ENCODE measurements at places on chromosomes 11 and 22.
A peak's percentile ranks its signal among the peaks of the same experiment; 100 is the strongest.

GRCh38 chr11:64608046-64608445 is 17.0 kb downstream of the SLC22A12 start:
- no peak for DNase-seq

DNA sequence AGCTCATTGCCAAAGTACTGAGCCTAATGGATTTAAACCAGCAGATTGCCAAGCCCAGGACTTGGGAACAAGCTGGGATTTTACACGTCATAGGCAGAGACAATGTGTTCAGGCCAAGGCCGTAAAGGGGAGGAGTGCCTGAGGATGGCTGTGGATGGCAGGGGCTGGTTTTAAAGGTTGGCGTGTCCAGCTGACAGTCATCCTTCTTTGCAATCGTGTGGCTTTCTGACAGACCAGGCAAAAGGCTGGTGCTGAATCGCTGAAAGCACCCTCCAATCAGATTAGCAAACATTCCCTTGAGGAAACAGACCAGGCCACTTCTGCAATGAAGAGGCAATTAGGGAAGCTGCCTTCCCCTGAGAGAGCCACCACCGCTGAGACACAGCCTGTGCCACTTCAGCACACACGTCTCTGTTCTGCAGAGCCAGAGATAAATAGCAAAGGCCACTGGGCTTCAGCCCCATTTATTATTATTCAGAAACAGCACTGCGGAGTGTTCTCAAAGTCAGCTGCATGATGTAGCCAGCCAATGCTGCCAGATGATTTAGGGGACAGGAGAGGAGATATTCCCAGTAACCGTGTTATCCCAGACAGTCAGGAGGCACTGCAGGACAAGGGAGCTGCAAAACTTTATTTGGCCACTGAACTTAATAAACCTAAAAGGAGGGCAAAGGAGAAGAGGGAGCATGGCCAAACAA is 54.2 kb upstream of the CSNK2A3 start:
- DNase-seq: peak; percentile 93

GRCh38 chr22:47474895-47475294 is 712.4 kb downstream of the TBC1D22A start:
- no peak for DNase-seq

DNA sequence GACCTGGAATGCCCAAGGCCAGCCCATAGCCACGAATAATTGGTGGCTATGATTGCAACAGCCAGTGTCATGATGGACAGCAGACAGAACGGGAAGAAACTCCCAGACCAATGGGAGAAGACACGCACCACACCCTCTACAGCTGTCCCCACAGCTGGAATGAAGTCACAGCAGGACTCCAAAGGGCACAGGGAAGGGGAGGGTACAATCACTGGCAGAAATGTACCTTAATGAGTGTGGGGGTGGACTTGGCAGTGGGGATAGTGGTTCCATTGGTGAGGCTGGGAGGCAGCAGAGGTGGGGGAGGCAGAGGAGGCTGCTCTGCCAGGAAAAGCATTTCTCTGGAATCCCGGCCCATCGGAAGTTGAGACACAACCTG is 52.9 kb downstream of the SGSM3 start:
- DNase-seq: no peak

DNA sequence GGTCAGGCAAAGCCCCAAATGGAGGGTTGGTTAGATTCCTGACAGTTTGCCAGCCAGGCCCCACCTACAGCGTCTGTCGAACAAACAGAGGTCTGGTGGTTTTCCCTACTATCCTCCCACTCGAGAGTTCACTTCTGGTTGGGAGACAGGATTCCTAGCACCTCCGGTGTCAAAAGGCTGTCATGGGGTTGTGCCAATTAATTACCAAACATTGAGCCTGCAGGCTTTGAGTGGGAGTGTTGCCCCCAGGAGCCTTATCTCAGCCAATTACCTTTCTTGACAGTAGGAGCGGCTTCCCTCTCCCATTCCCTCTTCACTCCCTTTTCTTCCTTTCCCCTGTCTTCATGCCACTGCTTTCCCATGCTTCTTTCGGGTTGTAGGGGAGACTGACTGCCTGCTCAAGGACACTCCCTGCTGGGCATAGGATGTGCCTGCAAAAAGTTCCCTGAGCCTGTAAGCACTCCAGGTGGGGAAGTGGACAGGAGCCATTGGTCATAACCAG is 4.7 kb upstream of the TTC36 start:
- DNase-seq: no peak

GRCh38 chr22:31238057-31238456 is 26.0 kb downstream of the LIMK2 start:
- no peak for DNase-seq

- peak; percentile 1 for DNase-seq
Observed at GRCh38 chr22:35582861-35583670, 34.1 kb downstream of the MB start.

DNA sequence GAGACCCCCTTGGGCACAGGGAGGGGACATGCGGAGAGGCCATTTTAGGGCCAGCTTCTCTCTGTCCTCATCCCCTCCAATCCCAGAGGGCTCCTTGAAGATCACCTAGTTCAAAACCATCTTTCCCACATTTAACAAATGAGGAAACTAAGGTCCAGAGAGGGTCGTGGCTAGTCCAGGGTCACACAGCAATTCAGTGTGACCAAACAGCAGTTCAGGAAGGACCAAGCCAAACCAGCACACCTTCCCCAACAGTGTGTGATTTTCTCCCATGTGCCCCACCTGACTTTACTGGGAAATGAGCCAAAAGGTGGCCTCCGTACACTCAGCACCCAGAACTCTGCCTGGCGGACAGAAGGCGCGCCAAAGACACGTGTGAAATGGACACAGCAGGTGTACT is 51.3 kb downstream of the CACNA1I start:
- no peak for DNase-seq

- no peak for DNase-seq
Observed at GRCh38 chr22:50004918-50005317, 7.6 kb downstream of the IL17REL start.

GRCh38 chr22:35219012-35219411 is 38.3 kb upstream of the HMGXB4 start:
- DNase-seq: no peak

DNA sequence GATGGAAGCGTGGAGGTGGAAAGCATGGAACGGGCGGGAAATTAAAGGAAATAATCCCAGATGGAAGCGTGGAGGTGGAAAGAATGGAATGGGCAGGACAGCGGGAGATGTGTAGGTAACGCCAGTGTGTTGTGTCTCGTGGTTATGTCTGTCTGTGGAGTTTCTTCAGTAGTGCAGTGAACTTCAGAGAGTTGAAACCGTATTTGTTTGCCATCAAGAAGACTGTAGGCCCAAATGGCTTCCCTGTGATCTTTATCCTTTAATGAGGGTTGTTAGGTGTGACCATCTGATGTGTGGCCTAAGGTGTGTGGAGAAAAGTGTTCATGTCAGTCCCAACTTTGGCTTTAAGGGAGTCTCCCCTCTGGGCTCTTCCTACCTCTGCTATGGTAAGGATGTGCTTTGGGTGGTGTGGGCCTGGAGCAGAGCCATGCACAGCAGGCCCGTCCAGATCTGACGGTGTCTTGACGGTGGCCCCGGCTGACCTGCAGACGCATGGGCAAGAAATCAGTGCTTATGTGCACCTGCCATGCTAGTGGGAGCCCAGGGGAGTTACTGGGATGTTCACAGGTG is 39.6 kb downstream of the AP2A2 start:
- no peak for DNase-seq

- no peak for DNase-seq
Observed at GRCh38 chr11:130609121-130610035, 160.9 kb downstream of the ADAMTS15 start.

- DNase-seq: no peak
Observed at GRCh38 chr11:74169738-74170458, 904 bp downstream of the C2CD3 start.

DNA sequence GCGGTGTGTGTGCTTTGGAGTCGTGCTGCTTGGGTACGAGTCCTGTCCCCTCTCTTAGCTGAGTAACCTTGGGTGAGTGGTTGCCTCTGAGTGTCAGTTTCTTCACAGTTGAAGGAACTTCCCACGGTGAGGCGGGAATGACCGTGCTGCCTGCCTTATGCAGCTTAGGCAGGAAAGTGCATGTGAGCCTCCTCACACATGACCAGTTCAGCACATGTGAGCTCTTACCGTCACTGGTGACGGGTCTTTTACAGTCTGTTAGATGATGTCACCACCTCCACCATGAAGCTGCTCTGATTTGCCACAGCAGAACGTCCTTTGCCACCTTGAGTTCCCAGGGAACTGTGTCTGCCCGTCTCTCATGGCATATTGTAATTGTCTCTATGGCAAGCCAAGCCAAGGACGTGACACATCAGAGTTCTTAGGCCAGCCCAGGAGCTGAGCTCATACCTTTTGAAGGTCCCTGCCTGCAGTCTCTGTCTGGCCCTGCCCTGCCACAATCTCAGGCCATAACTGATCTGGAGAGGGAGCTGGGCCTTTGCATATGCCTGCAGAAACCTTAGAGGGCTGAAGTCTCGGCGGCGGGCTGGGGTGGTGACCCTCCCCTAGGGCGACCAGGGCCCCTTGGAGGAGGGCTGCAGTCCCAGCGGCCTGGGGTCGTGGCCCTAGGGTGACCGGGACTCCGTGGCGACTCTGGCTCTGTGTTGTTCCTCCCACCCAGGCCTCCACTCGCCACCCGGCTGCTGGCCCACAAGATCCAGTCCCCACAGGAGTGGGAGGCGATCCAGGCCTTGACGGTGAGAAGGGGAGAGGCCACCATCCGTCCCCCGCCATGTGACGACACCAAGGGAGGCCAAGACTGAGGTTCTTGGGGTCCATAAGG is 7.8 kb downstream of the GGA1 start:
- no peak for DNase-seq

GRCh38 chr11:73463359-73463758 is 87.2 kb downstream of the RELT start:
- no peak for DNase-seq

GRCh38 chr11:6962141-6962540 is 35.9 kb downstream of the ZNF215 start:
- DNase-seq: no peak

GRCh38 chr11:132101881-132102280 is 731.5 kb downstream of the NTM start:
- no peak for DNase-seq

GRCh38 chr22:29353286-29353685 is 35.1 kb downstream of the AP1B1 start:
- DNase-seq: no peak

- no peak for DNase-seq
Observed at GRCh38 chr11:96465512-96465911, 75.7 kb downstream of the JRKL start.

- DNase-seq: no peak
Observed at GRCh38 chr11:205221-206001, 1.8 kb downstream of the BET1L start.

DNA sequence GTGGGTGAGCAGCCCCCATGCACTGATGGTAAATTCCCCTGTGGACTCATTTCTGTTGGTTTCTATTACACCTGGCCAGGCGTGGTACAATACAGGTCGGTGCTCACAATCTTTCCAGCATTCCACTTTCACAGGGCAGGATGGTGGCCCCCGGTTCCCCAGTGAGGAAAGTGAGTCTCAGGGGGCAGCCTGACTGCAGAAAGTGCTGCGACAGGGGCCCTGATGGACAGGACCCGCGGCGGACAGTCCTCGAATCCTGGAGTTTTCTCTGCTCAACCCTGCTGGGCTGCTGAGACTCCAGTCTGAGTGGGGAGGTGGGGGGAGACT is 3.1 kb upstream of the PGGHG start:
- DNase-seq: no peak

- no peak for DNase-seq
Observed at GRCh38 chr11:104009744-104010143, 26.7 kb upstream of the DDI1 start.

DNA sequence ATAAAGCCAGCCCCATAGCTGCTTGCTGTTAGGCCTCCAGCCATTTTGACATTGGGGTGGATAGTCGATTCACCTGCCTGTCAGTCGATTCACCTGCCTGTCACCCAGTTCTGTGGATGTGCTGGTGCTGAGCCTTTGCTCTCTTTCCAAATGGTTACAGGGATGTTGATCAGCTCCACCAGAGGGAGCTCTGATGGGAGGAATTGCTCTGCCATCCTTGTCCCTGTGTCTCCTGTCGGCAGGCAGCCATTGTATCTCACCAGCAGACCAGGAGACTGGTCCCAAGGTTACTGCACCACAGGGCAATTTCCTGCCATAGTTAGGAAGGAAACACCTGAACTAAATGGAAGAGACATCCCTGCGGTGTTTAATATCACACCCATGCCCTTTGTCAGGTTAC is 6.1 kb downstream of the MPEG1 start:
- no peak for DNase-seq

DNA sequence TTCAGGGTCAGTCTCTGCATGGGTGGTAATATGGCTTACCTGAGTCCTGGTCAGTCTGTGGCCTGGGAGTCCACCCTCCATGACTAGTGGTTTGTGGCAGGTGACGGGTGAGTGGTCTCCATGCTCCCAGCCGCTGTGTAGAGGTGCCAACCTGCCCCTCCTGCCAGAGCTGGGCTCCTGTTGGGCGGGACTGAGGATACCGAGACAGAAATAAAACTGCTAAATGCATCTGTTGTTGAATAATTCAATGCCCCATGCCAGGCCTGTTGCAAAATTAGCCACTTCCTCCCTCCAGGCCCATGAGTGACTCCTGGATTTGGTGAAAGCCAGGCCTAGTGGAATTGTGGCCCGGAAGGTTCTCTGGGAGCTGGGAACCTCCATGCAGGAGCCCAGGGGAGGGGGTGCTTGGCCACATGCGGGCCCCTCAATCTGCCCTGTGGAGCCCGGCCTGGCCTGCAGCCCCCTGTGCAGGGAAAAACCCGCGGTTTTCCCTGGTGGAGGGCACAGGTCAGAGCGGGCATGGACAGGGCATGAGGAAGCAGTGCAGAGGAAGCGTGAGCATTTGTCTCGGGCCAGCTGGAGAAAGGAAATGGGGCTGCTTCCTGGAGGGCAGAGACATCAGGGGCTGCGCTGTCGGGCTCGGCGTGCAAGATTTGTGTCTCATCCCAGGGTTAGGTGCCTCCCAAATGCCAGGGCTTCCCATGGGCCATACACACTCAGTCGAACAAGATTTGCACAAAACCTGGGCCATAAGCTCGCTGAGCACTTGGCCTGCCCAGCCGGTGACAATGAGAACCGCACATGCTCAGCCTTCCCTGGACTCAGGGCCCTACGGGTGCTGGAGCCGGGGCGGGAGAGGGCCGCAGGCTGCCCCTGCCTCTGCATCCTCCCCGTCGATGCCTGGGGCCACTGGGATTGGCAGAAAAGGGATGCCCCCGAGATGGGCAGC is 66.9 kb downstream of the KCNQ1 start:
- DNase-seq: no peak

GRCh38 chr22:23389271-23390071 is 190.6 kb downstream of the IGLL1 start:
- no peak for DNase-seq

DNA sequence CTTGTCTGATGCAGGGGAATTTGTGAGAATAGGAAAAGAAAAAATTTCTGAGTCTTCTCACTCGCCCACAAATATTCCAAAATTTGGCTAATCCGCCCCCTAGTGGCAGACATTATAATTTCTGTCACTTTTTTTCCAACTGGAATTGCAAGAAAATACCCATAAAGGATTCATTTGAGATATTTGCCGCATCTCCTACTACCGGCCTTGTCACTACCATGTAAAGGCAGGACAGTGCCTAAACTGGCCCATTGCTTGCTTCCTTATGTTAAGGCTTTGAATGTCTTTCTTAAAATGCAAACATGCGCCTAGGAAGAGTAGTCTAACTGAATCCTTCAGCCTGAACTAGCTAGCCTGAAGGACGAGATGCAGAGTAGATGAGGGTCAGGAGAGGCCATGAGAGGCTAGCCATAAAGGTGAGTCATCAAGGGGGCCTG is 9.3 kb upstream of the CEP295 start:
- DNase-seq: no peak

- no peak for DNase-seq
Observed at GRCh38 chr11:110303414-110303826, 7.0 kb upstream of the RDX start.
